Panc1 (cell line): ENCODE measurements at places on chromosomes 7 and 10. TPM values are rescaled to one million over a fixed set of nuclear protein-coding genes. Genes with fewer than 3 reads are reported as not detected.

- no peaks in the 10 kb centered on the region for H3K27me3 ChIP-seq
- no peak for DNase-seq
- no peak overlapping the region for H3K4me3 ChIP-seq
- no peak overlapping the region for H3K27ac ChIP-seq
Measured at GRCh38 chr10:22210267-22210666, 7.5 kb downstream of the EBLN1 start.

ZNF804B gene
- total RNA-seq, result not detected

- no peaks in the 10 kb centered on the region for H3K36me3 ChIP-seq
- no peaks in the 10 kb centered on the region for H3K4me1 ChIP-seq
- no peak for DNase-seq
Measured at GRCh38 chr7:54961391-54961790, 57.4 kb upstream of the EGFR start.

DNA sequence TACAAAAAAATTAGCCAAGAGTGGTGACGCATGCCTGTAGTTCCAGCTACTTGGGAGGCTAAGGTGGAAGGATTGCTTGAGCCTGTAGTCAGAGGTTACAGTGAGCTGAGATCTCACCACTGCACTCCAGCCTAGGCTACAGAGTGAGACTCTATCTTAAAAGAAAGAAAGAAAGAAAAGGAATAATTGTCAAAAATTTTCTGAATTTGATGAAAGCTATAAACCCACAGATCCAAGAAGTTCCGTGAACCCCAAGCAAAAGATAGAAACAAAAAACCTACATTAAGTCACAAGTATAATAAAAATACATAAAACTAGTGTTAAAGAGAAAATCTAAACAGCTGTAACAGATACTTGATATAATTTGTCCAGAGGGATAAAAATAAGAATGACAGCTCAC is 60.1 kb upstream of the KMT2C start:
- no peaks in the 10 kb centered on the region for H3K27me3 ChIP-seq
- no peaks in the 10 kb centered on the region for H3K4me1 ChIP-seq
- no peaks in the 10 kb centered on the region for H3K36me3 ChIP-seq

DNA sequence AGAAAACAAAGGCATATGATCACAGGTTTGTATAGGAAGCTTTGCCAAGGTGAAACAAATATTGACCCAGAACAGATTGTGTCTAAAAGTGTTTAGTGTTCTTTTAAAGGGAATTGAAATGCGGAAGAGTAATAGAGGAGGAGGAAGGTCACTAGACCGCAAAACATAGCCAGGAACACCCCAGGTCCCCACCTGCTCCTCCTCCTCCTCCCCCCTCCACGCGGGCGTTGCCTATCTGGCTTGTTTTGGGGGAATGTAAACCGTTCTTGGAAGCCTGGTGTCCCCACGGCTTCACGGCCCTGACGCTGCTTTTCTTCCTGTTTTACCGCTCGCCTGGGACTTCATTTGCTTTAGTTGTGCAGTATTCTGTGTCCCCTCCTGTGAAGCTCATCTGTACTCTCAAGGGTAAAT is 81.0 kb upstream of the PFKP start:
- H3K4me3 ChIP-seq, result no peak overlapping the region
- no peaks in the 10 kb centered on the region for H3K27me3 ChIP-seq
- peaks cover 5% of the 10 kb centered on the region for H3K4me1 ChIP-seq
- DNase-seq, result no peak
- no peaks in the 10 kb centered on the region for H3K36me3 ChIP-seq
- no peak overlapping the region for H3K27ac ChIP-seq

GRCh38 chr7:157150882-157151281 is 12.2 kb downstream of the UBE3C start:
- no peak overlapping the region for H3K4me3 ChIP-seq
- H3K27me3 ChIP-seq, result no peaks in the 10 kb centered on the region
- no peak overlapping the region for H3K27ac ChIP-seq
- H3K36me3 ChIP-seq, result no peaks in the 10 kb centered on the region
- DNase-seq, result no peak
- peaks cover 23% of the 10 kb centered on the region for H3K4me1 ChIP-seq
